ENCODE measurements at places on chromosomes 3 and 15.

- no peak for DNase-seq
Observed at GRCh38 chr3:23055733-23056376, 147.3 kb upstream of the UBE2E2 start.

DNA sequence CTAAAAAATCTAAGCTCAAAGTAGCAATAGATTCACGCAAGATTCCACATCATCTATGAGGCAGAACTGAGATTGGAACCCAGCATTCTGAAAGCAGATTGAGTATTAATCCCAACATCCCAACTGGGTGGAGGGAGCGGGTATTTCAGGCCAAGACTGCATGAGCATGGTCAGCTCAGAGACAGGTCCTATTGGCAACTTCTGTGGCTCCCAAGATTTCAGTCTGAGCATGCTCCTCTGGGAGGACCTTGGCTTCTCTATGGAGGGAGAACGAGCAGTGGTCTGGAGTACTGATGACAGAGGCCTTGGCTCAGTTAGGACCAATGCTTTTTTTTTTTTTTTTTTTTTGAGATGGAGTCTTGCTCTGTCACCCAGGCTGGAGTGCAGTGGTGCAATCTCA lies 4.0 kb upstream of the ITGA11 start:
- peak; percentile 0 for DNase-seq

DNA sequence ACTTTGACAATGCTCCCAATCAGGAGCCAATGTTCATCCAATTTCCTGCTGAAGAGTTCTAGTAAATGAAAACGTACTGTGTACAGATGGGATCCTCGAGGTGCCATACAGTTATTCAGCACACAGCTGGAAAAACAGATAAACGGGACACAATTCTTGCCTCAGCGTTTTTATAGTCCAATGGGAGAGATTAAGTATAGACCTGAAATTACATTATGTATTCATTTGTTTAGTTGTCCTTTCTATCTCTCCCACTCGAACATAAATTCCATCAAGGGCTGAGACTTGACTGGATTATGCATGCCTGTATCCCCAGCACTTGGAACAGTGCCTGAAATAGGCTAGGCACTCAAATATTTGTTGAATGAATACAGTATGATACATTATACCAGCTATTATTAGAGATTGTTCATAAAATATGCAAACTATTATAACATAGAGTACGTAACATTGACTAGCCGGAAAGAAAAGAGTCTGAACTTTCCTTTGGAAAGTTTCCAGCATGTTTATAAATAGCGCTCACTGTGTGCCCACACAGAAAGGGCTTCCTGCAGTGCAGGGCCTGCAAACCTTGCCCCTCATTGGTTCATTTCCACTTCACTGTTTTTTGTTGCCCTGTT lies 27.4 kb upstream of the SNTN start:
- no peak for DNase-seq

- no peak for DNase-seq
Observed at GRCh38 chr3:75272691-75273090, 391.4 kb upstream of the FRG2C start.

DNA sequence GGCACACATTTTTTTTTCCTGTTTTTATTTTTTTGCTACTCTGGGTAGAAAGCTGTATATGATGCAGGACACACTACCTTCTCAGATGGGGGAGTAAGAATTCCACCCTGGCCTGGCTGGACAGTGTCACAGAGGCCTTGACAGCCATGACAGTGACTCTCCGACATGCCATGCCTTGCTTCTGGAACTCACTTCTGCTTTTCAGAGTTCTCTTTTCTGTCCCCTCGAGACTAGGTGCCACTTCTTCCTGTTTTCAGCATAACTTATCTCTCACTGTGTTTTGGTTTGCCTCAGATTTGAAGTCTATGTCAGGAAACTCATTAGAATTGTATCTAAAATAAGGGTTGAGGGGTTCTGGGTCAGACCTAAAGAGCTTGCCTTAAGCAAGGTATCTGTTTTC lies 69.1 kb upstream of the SEC13 start:
- DNase-seq = no peak

- DNase-seq = no peak
Observed at GRCh38 chr3:159265705-159266104, 463.9 kb downstream of the MFSD1 start.

DNA sequence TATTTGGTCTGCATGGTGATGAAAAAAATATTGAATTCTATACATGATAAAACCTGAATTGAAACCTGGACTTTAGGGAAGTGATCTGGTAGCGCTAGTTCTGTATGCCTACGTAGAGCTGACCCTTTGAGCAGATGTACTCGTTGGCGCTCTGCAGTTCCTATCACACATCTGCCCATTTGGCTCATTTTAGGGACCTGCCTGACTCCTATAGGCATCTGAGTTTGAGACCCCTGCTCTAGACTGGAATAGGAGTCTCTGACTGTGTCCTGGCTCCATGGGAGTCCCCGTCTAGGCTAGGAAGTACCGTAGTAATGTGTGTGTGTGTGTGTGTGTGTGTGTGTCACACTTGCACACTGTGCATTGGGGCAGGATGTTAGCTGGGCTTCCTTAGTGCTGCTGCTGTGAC lies 21.2 kb downstream of the STARD5 start:
- no peak for DNase-seq

- no peak for DNase-seq
Observed at GRCh38 chr3:77146004-77146403, 106.1 kb downstream of the ROBO2 start.

- DNase-seq = no peak
Observed at GRCh38 chr15:90004671-90005070, 3.5 kb downstream of the ZNF710 start.

DNA sequence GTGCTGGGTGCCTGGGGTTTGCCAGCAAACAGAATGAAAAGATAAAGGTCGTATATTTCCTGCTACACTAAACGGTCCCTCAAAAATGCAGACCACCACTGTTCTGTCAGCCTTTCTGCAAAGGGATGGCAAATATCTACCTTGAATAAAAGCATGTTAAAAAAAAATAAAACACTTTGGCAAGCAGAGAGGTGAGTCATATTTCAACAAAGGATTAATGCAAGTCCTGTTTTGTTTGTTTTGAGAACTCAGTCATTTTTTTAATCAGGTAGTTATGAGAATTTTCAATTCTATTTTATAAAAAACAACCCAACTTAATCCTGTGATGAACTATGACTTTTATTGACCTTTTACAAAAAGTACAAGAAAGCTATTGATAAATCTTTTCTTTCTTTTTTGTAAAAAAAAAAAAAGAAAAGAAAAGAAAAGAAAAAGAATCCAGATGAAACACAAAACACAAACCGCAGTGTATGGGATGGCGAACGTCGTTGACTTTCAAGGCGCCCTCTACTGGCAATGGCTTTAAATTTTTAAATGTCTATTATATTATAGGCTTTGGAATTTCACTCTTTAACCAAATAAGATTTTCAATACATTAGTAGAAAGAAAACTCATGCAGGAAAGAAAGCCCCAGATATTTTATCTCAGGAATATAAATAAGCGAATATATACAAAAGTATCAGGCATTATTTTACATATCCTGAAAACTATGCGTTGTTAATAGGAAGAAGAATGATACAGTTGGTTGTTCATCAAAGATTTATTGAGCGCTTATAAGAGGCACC lies 87.8 kb downstream of the NCEH1 start:
- DNase-seq = peak; percentile 34

DNA sequence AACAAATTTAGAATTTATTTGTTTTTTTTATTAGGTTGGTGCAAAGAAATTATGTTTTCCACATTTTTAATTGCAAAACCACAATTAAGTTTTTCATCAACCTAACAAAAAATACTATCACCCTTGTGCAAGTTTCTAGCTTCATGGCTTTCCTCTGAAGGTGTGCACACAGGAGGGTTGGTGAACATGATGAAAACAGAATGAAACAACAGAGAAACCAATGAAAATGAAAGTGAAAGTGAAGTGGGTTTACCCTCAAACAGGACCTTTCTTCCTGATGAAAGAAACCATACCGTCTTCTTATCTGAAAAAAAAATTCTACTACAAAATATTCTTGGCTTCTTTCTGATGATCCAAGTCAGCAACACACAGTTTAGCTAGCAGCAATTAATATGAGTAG lies 71.9 kb upstream of the FEZF2 start:
- DNase-seq = no peak

GRCh38 chr3:140636406-140637138 lies 41.3 kb upstream of the TRIM42 start:
- DNase-seq = no peak

DNA sequence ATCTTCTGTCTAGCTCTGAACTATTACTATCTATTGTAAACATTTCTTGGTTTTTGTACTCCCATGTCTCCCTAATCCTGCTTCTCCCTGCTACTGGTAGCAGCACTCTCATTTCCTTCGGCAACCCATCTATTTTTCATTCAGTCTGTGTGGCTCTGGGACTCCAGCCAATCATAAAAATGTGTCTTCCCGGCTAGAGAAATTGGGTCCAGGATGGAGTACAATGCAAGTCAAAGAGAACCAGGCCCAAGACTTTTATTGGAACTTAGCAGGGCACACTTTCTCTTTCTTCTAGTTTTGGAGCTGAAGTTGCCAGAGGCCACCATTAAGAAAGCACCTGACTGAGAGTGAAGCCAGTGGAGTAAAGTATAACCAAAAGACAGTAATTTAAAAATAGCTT lies 22.8 kb upstream of the ARHGEF26 start:
- DNase-seq = no peak

DNA sequence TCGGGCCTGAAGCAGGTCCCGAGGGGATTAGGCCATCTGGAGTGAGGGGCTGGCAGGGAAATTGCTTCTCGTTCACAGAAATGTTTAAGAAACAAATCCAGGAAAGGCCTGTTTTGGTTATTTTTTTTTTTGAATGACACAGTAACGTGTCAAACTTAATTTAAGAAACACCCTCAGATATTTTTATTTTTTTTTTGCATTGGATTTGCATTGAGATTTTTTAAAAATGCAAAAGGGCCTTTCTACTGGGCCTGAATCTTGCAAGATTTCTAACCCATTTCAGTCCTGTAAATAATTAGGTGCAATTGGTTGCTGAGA lies 25.0 kb upstream of the KLF13 start:
- no peak for DNase-seq

- no peak for DNase-seq
Observed at GRCh38 chr15:55615445-55615844, 27.3 kb upstream of the PYGO1 start.

GRCh38 chr3:59818033-59818918 lies 768.5 kb upstream of the CFAP20DC start:
- no peak for DNase-seq
